Endothelial cell (in vitro differentiated cells): ENCODE measurements at places on chromosomes 7 and 10. TPM values are rescaled to one million over a fixed set of nuclear protein-coding genes. Genes with fewer than 3 reads are reported as not detected.

The MYH16 gene
- not detected for total RNA-seq

The CNPY1 gene
- not detected for total RNA-seq

The CALD1 gene
- 230 TPM for total RNA-seq

The SLC16A12 gene
- total RNA-seq, result 0.21 TPM

The PDZD7 gene
- 0.54 TPM for total RNA-seq

The HOXA4 gene
- total RNA-seq, result 0.31 TPM

The CFAP69 gene
- total RNA-seq, result 1.8 TPM

DNA sequence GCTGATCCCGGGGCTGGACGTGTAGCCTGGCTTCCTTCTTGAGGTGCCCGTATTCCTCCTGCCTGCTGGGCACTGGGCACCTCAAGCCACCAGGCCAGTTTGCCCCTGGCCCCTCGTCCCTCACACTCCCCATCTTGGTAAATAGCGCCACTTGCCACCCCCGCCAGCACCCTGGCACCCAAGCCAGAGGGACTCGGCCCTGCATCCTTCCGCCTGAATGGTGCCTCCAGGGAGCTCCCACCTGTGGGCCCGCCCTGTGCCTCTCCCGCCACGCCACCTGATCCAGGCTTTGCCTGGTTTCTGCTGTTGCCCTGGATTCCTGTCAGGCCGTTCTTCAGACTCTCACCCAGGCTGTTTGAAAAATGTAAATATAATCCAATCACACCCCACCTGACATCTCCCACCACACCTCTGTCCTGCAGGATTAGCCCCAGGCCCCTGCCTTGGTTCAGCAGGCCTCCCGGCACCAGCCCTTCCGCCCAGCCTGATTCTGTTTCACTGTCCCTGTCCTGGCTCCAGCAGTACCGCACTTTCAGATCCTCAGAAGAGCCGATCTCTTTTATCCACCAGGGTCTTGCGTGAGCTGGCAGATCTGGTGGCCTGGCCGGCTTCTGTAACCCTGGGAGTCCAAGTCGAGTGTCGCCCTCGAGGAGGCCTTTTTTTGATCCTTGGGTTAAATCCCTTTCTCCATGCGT, 33.8 kb downstream of the WIPI2 start:
- H3K27ac ChIP-seq, result no peak overlapping the region
- DNase-seq, result no peak
- peak overlapping the region; percentile 59 for H3K4me3 ChIP-seq
- peaks cover 43% of the 10 kb centered on the region for H3K36me3 ChIP-seq

GRCh38 chr10:30432622-30433305, 1.2 kb upstream of the MAP3K8 start:
- DNase-seq, result no peak
- H3K36me3 ChIP-seq, result no peaks in the 10 kb centered on the region

- H3K4me3 ChIP-seq, result no peak overlapping the region
- peaks cover 6% of the 10 kb centered on the region for H3K4me1 ChIP-seq
- DNase-seq, result no peak
- peaks cover 5% of the 10 kb centered on the region for H3K27me3 ChIP-seq
- H3K36me3 ChIP-seq, result peaks cover 25% of the 10 kb centered on the region
Measured at GRCh38 chr10:125802131-125802530, 20.9 kb downstream of the UROS start.

DNA sequence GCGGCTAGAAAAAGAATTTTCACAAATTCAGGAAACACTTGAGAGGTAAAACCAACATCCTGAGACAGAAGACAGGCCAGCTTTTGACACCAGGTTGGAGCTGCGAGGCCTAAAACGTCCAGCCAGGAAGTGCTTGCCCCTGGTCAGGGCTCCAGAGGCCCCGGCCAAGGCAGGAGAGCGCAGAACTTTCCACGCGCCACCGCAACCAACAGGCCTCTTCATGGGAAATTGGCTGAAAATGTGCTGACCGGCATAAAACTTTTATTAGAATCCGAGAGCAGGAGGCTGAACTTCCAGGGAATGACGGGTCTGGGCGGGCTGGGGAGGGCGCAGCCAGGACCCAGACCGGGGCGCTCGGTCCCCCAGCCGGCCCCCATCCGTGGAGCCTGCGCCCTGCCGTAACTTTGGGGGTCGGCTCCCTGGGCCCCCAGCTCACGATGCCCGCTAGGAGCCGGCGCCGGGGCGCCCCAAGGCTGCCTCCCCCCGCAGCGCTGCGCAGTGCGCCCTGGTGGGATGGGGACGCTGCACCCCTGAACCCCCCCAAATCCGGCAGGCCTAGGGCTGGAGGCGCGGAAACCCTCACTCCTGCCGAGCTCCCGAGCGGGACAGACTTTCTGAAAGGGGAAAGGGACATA, 414.0 kb upstream of the MKI67 start:
- peaks cover 11% of the 10 kb centered on the region for H3K4me1 ChIP-seq
- DNase-seq, result peak; percentile 51
- H3K27me3 ChIP-seq, result no peaks in the 10 kb centered on the region
- peak overlapping the region; percentile 78 for H3K4me3 ChIP-seq
- no peaks in the 10 kb centered on the region for H3K36me3 ChIP-seq

GRCh38 chr10:84026821-84027257, 112.5 kb upstream of the GHITM start:
- no peaks in the 10 kb centered on the region for H3K27me3 ChIP-seq
- H3K4me3 ChIP-seq, result no peak overlapping the region
- H3K36me3 ChIP-seq, result no peaks in the 10 kb centered on the region
- no peak overlapping the region for H3K27ac ChIP-seq
- peaks cover 4% of the 10 kb centered on the region for H3K4me1 ChIP-seq
- peak; percentile 55 for DNase-seq

- DNase-seq, result no peak
- H3K27me3 ChIP-seq, result no peaks in the 10 kb centered on the region
Measured at GRCh38 chr7:139901056-139901795, 72.2 kb downstream of the TBXAS1 start.

- peaks cover 1% of the 10 kb centered on the region for H3K27me3 ChIP-seq
- no peak overlapping the region for H3K4me3 ChIP-seq
- no peak for DNase-seq
Measured at GRCh38 chr7:105250706-105251105, 138.0 kb downstream of the SRPK2 start.

DNA sequence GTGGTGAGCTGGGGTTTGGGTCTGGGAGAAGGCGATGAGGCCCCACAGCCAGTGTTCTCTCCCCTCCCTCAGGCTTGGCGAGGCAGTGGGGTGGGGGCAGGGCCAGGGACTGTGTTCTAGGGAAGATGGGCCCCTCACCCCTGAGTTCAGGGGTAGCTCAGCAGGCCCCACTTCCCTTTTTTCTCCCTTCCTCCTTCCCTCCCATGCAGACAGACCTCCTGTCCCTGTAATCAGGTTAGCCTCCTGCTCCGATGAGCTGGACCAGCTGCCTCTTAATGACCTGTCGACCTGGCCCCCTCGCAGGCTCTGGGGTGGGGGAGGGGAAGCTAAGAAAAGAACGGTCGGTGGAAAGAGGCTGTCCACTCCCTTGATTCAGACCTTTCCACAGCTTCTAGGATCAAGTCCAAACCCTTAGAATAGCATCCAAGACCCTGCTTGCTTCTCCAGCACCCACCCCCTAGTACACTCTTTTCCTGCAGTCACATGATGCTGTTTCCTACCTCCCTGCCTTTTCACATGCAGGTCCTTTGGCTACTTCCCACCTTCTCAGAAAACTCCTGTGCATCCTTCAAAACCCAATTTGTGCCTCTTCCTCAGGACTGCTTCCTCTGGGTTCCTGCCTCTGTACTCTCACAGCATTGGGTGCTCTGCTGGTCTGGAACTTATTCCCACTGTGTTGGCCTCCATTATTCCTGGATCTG, 64.1 kb downstream of the ZMIZ1 start:
- peaks cover 7% of the 10 kb centered on the region for H3K36me3 ChIP-seq
- DNase-seq, result no peak
- peaks cover 74% of the 10 kb centered on the region for H3K4me1 ChIP-seq
- H3K27ac ChIP-seq, result peak overlapping the region; percentile 91
- H3K27me3 ChIP-seq, result peaks cover 15% of the 10 kb centered on the region

DNA sequence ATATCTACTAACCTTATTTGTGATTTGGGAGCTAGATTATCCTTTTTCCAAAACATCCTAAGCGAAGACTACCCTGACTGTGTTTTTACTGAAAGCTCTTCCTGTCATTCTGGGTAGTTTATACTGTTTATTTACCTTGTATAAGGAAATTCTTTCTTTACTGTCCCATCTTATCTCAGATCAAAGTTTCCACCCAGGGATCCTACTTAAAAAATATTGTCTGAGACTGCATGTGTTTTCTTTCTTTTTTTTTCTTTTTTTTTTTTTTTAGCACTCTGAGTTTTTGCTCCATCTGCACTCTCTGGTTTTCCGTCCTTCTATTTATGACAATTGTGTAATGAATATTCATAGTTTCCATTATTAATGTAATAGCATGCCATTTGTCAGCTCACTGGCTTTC, 26.5 kb downstream of the CDK14 start:
- peaks cover 4% of the 10 kb centered on the region for H3K36me3 ChIP-seq
- H3K27me3 ChIP-seq, result no peaks in the 10 kb centered on the region
- no peak overlapping the region for H3K27ac ChIP-seq
- peaks cover 44% of the 10 kb centered on the region for H3K4me1 ChIP-seq
- no peak for DNase-seq

DNA sequence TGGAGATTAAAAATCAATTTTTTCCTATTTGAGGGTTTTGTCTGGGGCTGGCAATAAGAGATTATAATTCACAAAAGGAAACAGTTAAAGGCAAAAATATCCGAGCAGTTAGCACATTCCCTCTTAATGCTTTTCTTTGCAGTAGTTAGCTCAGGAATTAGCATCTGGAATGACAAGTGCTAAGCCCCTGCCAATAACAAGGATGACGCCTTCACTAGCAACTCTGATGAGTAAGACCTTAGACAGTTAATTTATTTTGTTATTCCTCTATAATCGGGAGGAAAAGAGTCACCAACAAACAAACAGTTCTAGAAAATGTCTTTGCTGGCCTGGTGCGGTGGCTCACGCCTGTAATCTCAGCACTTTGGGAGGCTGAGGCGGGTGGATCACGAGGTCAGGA, 151.3 kb downstream of the TRIL start:
- H3K27me3 ChIP-seq, result no peaks in the 10 kb centered on the region
- DNase-seq, result no peak

GRCh38 chr10:3476640-3477448, 304.3 kb upstream of the PITRM1 start:
- no peak for DNase-seq
- H3K27me3 ChIP-seq, result no peaks in the 10 kb centered on the region
- peaks cover 3% of the 10 kb centered on the region for H3K36me3 ChIP-seq
- no peak overlapping the region for H3K4me3 ChIP-seq
